Activated CD8-positive, alpha-beta memory T cell treated with anti-CD3 and anti-CD28 coated beads, Interleukin-2, amount 10 ng/mL, durations not matched to agents 7 days and 5 days (primary cell): ENCODE measurements at places on chromosomes 1 and 21. TPM values are rescaled to one million over a fixed set of nuclear protein-coding genes. Genes with fewer than 3 reads are reported as not detected.

GRCh38 chr1:54566438-54567141 lies 18.6 kb downstream of the ACOT11 start:
- no peaks in the 10 kb centered on the region for H3K36me3 ChIP-seq
- no peaks in the 10 kb centered on the region for H3K27me3 ChIP-seq
- H3K4me3 ChIP-seq: no peak overlapping the region
- H3K4me1 ChIP-seq: peaks cover 2% of the 10 kb centered on the region

DNA sequence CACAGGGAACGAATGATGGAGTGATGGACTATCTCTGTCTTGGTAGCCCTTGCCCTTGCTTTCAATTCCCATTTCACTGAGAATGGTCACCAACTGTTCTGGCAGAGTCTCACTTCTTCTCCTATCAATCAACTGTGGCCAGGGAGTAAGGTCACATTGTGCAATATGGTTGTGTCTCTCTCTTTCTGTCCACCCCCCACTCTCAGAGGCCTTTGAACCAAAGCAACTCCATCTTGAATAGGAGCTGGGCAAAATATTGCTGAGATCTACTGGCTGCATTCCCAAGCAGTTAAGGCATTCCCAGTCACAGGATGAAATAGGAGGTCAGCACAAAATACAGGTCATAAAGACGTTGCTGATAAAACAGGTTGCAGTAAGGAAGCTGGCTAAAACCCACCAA lies 36.7 kb downstream of the NTMT2 start:
- H3K4me3 ChIP-seq: no peak overlapping the region
- DNase-seq: no peak
- H3K27ac ChIP-seq: no peak overlapping the region
- H3K4me1 ChIP-seq: no peaks in the 10 kb centered on the region
- H3K27me3 ChIP-seq: peaks cover 2% of the 10 kb centered on the region
- H3K36me3 ChIP-seq: no peaks in the 10 kb centered on the region

GRCh38 chr1:218421531-218421930 lies 76.4 kb downstream of the TGFB2 start:
- no peak overlapping the region for H3K4me3 ChIP-seq
- H3K4me1 ChIP-seq: no peaks in the 10 kb centered on the region
- H3K36me3 ChIP-seq: no peaks in the 10 kb centered on the region
- H3K27ac ChIP-seq: no peak overlapping the region

GRCh38 chr1:162946701-162947100 lies 85.7 kb upstream of the CCDC190 start:
- H3K27ac ChIP-seq: no peak overlapping the region
- no peak for DNase-seq
- no peaks in the 10 kb centered on the region for H3K4me1 ChIP-seq
- H3K36me3 ChIP-seq: no peaks in the 10 kb centered on the region

DNA sequence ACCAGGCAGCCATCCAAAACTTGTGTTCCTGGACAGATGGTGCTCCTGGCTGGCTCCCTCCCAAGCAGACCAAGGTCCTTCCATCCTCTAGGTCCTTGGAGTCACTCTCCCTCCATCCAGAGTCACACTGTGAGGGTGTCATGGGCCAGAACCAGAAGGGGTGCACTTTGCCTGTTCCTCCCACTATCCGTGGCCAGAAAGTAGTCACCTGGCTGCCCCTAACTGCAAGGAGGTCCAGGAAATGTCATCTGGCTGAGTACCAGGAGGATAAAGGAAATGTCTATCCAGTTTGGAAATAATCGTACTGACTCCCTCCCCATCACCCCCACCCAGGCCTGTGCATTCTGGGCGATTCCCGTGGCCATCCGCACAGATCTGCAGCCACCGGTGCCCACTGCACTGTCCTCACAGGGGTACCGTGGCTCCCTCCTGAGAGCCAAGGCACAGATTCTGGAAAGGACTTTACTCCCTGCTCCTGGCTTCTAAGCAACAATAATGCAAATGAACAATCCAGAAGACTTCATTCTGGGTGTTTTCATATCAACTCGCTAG lies 253.2 kb downstream of the NPHP4 start:
- no peak overlapping the region for H3K4me3 ChIP-seq
- H3K27me3 ChIP-seq: peaks cover 6% of the 10 kb centered on the region
- H3K27ac ChIP-seq: no peak overlapping the region
- peaks cover 12% of the 10 kb centered on the region for H3K4me1 ChIP-seq
- DNase-seq: no peak
- no peaks in the 10 kb centered on the region for H3K36me3 ChIP-seq

Gene MARCKSL1
- total RNA-seq: 11.8 TPM
